ENCODE measurements at places on chromosomes 16 and 17.

DNA sequence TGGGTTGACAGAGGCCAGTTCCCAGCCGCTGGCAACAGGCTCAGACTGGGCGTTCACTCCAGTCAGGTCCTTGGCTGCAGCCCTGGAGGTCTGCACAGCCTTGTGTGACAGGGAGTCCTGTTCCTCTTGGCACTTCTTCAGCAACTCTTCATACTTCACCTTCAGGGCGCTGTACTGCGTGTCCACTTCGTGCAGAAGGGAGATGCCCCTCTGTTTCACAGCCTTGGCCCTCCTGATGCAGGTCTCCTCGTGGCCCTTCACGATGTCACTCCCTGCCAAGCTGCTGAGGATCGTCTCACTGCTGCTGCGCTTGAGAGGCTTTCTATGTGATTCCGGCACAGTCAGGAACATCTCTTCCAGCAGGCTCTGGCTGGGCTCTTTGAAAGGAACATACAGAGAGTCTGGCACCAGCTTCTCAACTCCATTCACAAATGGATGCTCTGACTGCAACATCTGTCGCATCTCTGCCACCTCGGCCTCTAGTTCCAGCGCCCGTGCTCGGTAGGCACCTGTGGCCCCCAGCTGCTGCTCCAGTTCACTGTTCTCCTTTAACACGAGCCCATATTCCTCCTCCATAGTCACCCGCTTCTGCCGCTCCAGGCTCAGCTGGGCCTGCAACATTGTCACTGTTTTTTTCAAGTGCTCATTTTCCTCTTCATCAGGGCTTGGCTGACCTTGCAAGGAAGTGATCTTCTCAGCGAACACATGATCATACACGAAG is 27.2 kb downstream of the CDR2 start:
- DNase-seq = no peak

DNA sequence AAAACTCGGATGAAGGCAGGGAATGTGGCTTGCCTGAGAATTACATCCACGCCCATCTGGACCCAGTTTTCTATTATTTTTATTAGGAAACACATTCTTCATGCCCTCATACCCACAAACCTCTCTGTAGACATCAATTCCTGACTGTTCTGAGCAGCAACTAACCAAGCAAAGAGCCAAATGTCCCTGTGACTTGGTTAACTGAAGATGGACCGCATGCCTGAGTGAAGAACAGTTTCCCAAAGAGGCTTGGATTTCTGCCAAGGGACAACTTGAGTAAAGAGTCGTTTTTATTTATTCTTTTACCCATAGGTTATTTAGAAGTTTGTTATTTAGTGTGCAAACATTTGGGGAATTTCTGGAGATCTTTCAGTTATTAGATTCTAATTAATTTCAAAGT is 259.8 kb downstream of the GRIN2A start:
- no peak for DNase-seq

DNA sequence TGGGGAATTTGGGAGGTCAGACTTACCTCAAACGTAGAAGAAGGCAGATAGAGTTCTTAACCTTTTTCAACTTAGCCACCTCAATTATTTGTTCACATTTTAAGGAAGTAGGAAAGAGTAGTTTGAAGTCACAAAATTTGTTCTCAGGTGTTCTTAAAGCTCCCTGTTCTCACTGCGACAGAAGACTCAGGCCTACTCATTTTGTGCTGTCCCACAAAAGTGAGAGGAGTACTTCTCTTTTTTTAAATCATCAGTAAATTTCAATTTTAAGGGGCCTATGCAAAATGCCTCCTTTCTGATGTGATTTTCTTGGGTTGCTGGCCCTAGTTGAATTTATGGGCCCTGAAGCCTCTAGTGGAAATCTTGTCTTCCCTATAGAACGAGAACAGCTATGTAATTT is 133.4 kb downstream of the MAP2K6 start:
- no peak for DNase-seq

DNA sequence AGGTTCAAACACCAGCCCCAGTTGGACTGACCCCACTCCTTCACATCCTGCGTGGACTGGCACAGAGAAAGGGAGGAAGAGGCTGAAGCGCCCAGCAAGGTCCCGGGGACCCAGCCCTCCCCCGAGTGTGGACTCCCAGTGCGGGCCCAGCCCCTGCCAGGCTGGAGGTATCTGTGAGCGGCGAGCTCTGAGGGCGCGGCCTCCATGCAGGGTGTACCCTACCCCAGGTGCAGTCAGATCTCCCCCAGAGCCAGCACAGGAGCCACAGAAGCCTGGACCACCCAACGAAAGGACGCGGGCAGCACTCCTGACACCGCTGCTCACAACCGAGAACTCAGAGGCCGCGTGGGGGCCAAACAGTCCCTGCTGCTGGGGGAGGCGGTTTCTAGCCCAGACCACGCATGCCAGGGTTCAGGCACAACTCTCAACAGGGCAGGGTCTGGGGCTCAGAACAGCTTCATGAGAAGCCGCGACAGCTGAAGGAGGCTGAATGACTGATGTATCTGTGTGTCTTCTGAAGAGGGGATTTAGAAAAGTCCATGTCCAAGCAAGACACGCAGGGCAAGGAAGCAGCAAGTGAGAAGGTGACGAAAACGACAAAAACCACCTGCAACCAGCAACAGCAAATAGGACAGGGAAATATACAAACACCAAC is 8.5 kb downstream of the SLC38A10 start:
- DNase-seq = no peak

- no peak for DNase-seq
Measured at GRCh38 chr17:68432086-68432864, 25.0 kb downstream of the WIPI1 start.

DNA sequence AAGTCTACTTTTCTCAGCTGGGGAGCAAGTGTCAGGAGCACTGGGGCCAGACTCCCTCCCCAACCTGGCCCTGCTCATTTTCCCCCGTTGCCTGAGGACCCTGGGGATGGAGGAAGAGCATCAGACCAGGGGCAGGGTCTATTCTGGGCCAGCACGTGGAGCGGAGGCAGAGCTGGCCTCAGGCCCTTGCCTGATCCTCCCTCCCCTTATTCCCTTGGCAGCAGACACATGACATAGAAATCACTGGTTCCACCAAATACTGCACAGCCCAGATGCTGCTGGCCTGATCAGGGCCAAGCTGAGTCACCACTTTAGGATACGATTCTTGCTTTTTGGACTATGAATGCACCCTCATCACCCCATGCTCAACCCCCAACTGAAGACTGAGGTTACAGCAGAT is 15.8 kb upstream of the AGRP start:
- DNase-seq = no peak

DNA sequence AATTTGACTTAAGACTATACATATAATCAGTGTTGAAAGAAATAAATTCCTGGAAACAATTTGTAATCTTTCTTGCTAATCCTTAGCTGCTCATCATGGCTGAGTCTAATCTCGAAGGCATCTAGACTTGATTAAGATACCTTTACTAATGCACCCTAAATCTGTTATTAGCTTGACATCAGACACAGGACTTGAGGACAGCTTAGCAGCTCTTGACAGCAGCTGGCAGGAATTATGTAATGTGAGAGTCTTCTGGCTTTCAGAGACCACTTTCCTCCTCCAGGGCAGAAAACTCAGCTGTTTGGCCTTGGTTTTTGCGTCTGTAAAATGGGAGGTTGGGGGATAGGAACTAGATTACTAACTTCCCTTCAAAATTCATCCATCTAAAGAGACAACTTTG is 7.1 kb upstream of the MPP2 start:
- no peak for DNase-seq

DNA sequence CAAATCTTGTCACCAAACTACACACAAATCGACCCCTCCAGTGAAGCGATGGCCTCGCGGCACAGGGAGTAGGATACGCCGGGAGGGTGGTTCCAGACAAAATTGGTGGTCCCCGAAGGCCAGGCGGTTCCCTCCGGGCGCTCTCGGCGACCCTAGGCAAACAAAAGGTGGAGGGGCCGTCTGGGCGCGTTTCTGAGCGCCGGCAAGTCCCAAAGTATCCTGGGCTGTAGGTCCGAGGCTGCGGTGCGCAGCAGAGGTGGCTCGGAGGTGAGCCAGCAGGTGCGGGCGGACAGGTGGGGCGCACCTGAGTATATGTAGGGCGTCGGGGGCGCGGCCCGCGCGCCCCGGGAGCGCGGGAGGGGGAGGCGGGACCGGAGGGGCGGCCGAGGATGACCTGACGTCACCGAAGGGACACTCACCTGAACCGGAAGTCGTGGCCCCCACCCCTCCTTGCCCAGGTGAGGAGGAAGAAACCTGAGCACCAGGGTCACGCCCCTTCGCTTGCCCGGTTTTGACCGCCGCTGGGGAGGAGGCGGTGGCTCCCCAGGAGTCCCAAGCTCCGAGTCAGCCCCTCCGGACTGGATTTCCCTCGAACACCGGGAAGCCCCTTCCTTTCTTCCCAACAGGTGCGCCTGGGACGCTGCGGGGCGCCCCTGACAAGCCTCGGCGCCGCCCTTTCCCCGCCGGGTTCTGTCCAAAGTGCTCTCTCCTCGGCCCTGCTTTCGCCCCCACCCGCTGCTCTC is at the start of gene CLDN7:
TSS of gene CLDN7 (minus strand) at position 287 of the 743 bp plus-strand sequence. CDS start 435 bp downstream, outside the sequence.
- DNase-seq = no peak

GRCh38 chr17:57668332-57668731 is 76.8 kb downstream of the CCDC182 start:
- DNase-seq = no peak

DNA sequence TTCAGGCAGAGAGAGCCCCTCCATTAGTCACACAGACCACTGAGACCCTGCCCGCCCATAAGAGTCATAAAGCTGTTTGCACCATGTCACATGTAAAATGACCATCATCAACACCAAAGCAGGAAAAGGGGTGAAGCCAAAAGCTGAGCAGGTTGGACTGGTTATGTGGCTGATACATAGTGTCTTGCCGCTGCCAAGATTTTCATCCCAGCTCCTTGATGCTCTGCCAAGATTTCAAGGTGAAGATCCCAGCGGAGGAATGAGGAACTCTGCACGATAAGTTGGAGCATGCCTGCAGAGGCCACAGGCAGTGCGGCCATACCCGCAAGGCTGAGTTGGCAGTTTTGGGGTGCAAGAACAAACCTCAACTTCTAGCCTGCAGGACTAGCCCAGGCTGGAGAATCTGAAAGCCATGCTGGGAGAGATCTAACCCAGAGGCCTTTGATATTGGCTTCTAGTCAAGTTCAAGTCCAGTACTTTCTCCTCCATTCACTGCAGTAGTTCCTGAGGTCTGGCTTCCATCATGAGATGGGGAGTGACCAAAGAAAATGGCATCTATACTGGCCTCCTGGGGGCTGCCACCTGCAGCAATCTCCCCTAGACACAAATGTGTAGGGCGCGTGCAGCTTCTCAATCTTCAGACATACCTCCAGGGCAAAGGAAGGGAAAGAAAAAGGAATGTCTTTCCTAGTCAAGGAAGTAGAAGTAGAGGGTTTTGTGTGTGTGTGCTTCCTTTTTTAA is 79.7 kb upstream of the NOL11 start:
- DNase-seq = no peak

DNA sequence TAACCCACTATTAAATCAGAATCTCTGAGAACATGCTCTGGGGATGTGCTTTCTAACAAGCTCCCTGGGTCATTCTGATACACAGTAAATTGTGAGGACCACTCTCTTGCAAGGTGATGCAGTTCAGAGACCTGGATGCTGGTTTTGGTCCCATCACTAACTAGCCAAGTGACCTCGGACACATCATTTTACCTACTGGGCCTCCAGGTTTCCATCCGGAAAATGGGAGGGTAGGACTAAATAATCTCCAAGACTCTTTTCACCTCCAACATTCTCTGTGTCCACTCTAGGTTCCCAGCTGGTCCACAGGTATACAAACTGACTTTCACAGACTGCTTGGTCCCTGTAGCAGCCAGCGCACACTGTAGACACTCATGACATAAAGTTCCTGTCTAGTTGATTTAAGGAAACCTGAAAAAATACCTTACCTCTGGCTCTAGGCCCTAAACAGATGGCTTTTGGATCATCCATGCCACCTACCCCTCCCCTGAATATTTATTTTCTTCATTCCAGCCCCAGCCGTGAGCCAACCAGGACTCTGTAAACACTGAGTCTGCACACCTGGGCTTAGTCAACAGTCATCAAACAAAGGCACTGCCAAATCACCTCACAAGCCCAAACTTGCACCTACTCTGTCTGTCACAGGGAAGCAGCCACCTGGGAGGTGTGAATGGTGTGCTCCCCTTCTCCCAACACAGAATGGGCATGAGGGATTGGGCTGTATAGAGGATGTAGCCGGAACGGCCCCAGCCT is 51.3 kb upstream of the MRPS23 start:
- no peak for DNase-seq

GRCh38 chr17:78039581-78039980 is 81.1 kb downstream of the TNRC6C start:
- no peak for DNase-seq

- no peak for DNase-seq
Measured at GRCh38 chr17:78709751-78710181, 72.3 kb downstream of the CYTH1 start.

DNA sequence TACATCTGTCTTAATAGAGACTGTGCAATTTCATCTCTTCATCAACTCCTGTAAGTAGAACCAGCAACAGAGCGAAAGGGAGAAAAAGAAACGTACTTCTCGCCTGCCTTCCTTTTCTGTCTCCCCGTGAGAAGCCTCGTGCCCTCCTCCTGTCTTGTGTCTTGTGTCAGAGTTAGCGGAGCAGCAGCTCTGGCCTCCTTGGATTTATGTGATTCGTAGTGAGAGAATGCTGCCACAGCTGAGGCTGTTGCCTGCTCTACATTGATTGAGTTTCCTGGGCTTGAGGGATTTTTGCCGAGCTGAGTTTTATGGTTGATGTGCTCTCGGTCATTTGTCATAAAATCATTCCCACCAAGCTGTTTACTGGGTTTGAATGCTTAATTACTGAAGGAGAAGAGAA is 579.1 kb upstream of the RBFOX1 start:
- DNase-seq = no peak

DNA sequence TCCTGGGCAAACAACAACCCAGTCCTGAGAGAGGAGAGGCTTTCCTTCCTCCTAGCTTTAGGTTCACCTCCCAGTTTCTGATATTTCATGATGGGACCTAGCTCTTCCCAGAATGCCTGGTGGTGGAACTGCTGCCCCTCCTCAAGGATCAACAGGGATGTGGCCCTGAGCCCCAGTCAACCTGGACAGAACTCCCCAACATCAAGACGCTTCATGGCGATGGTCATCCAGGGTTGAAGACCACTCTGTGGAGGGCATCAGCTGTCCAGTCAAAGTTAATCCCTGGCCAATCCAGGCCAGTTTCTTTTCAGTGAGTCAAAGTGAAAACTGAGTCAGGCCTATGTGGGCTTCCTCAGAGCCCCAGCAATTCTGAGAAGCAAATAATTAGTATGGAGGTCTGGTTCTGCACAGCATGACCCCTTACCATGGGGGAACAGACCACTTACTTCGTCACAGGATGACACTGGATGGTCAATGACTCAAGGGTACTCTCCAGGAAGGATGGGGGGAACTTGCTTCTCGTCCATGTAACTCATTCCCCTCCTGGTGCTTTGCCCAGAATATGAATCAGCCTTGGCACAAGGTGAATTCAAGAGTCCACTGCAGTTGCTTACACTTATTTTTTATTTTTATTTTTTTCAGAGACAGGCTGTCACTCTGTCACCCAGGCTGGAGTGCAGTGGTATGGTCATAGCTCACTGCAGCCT is 14.7 kb upstream of the XYLT2 start:
- no peak for DNase-seq

- no peak for DNase-seq
Measured at GRCh38 chr16:73280388-73280787, 232.5 kb upstream of the ZFHX3 start.

GRCh38 chr17:31457391-31458234 is 66.1 kb downstream of the RAB11FIP4 start:
- DNase-seq = no peak

- no peak for DNase-seq
Measured at GRCh38 chr16:17204644-17205043, 266.1 kb downstream of the XYLT1 start.

All from spinal cord (tissue), 10 donors.